ENCODE measurements at places on chromosomes 12 and 14.

DNA sequence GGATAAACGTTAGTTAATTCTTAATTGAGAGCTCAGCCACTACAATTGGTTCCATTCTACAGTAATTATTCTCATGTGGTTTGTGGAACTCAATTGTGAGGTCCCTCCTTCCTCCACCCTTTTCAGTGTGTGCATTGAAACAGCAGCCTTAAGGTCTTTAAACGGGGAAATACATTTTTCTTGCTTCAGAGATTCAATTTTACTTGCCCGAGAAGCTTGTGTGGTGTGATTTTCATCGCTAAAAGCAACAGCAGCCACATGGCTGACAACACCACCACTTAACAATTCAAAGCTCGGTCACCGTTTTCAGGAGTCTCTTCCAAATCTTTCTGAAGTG is 733 bp upstream of the PPFIBP1 start:
- H3K36me3 ChIP-seq, result no peaks in the 10 kb centered on the region
- peaks cover 34% of the 10 kb centered on the region for H3K4me1 ChIP-seq
- H3K4me3 ChIP-seq, result peak overlapping the region; percentile 95
- peak overlapping the region; percentile 85 for H3K27ac ChIP-seq

DNA sequence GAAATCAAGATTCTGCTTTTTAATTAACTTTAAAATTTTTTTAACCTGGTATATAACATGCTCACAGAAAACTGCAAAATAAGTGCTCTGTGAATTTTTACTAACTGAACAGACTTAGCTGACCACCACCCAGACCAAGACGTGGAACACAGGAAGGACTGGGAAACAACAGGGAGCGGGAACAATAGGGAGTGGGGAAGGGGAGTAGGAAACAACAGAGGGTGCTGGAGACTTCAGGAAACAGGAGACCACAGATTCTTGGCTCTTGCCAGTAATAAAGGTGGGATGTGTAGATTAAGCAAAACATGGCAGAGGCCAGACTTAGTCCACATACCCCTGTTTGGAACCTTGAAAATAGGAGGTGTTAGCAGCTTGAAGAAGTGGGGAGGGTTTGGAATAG is 51.4 kb upstream of the TMCC3 start:
- no peak for DNase-seq
- H3K27me3 ChIP-seq, result no peaks in the 10 kb centered on the region
- H3K36me3 ChIP-seq, result no peaks in the 10 kb centered on the region
- H3K4me1 ChIP-seq, result peaks cover 12% of the 10 kb centered on the region
- H3K27ac ChIP-seq, result no peak overlapping the region

DNA sequence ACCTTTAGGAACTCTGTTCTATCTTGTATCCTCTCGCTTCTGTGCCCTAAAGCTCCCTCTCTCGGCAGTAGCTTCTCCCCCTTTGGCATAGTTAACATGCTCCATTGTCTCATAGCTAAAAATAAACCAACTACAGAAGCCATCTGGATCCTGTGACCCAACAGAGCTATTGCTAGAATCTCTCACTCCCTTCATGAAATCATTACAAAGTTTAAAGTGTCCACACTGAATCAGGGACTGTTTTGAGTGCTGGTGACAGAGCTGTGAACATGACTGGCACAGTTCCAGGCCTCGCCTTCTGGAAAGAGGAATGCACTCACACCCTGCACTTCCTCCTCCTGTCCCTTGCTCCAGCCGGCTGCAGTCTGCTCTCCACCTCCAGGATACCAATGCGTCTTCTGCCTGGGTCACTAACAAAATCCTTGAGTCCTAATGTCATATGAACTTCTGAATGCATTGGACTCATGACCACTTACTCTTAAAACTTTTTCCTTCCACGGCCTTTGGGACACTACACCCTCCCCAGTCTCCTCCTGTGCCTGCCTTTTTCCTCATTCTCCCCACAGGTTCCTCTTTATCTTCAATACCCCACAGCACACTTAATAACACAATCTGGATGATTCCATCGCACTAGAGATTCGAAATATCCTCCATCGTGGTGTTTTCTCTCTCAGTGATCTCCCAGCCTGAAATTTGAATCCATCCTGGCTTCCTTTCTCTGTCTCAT is 13.2 kb downstream of the PLBD1 start:
- H3K4me3 ChIP-seq, result no peak overlapping the region
- no peaks in the 10 kb centered on the region for H3K4me1 ChIP-seq
- peak; percentile 10 for DNase-seq
- H3K36me3 ChIP-seq, result no peaks in the 10 kb centered on the region
- H3K27me3 ChIP-seq, result no peaks in the 10 kb centered on the region
- no peak overlapping the region for H3K27ac ChIP-seq

GRCh38 chr12:64931981-64932380 is 107.5 kb downstream of the TBC1D30 start:
- H3K27ac ChIP-seq, result no peak overlapping the region
- H3K27me3 ChIP-seq, result peaks cover 11% of the 10 kb centered on the region

DNA sequence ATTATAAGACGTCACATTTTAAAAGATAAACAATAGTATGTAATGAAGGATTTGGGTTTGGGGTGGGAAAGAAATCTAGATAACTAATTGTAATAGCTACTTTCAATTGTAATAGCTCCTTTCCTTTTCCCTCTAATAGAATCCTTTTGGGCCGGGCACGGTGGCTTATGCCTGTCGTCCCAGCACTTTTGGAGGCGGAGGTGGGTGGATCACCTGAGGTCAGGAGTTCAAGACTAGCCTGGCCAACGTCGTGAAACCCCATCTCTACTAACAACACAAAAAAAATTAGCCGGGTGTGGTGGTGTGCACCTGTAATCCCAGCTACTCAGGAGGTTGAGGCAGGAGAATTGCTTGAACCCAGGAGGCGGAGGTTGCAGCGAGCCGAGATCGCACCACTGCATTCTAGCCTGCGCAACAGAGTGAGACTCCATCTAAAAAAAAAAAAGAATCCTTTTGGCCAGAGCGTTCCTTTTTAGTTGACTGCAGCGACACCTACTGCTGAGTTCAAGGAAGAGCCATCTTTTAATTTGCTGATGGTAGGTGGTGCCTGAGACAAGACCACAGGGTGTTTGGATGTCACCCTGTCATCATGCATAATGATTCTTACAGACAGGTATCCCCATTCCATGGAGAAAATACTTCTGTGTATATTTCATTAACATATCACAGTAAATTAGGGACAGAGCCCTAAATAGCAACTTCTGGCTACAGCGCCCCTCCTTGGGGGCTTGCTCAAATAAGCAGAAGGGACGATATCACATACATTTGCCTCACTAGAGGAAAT is 79.5 kb downstream of the ARMH4 start:
- peak; percentile 78 for DNase-seq
- no peak overlapping the region for H3K27ac ChIP-seq
- H3K4me3 ChIP-seq, result peak overlapping the region; percentile 59
- no peaks in the 10 kb centered on the region for H3K27me3 ChIP-seq
- H3K36me3 ChIP-seq, result no peaks in the 10 kb centered on the region

DNA sequence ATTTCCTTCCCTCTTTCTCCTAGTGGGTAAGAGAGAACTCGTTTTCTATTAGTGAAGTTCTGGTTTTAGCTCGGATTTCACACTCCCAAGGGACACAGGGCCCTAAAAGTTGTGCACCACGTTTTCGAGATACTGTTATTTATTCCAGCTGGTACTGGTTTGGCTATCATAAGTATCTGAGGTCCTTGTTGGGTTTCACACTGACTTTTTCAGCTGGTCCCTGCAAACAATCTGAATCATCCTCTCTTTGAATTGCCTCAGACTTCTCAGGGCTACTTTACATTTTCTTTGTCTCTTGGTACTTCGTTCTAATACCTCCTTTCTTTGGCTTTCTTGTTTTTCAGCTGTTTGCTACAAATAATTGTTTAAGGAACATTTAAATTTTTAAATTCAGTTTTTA is 75.7 kb downstream of the SCN8A start:
- no peaks in the 10 kb centered on the region for H3K4me1 ChIP-seq
- H3K4me3 ChIP-seq, result no peak overlapping the region
- no peak for DNase-seq
- H3K27me3 ChIP-seq, result no peaks in the 10 kb centered on the region
- H3K36me3 ChIP-seq, result peaks cover 21% of the 10 kb centered on the region

- H3K27me3 ChIP-seq, result no peaks in the 10 kb centered on the region
- no peak for DNase-seq
- H3K36me3 ChIP-seq, result no peaks in the 10 kb centered on the region
- no peaks in the 10 kb centered on the region for H3K4me1 ChIP-seq
- H3K27ac ChIP-seq, result no peak overlapping the region
Observed at GRCh38 chr12:63348556-63348955, 197.6 kb upstream of the AVPR1A start.

DNA sequence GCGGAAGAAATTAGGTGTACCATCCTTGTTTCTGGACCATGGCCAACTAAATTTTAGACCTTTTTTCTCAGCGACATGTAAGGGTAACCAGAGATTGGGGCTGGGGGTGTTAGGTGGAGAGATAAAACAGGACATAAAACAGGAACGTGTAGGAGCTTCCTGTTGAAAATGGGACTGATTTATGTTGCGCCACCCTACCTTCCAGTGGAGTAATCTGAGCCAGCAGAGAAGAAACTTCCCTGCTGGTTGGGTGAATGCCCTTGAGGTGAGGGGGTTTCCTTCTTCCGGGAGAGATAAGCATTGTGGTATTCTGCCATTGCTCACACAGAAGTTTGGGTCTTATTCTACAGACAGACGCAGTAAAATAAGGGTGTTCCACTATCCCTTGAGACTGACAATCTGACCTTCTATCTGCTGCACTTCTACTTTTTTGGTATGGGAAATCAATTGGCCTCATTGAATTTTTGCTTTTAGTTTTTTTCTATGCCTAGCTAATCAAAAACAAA is 417.6 kb downstream of the PCNX1 start:
- no peak overlapping the region for H3K27ac ChIP-seq
- peaks cover 38% of the 10 kb centered on the region for H3K4me1 ChIP-seq
- no peaks in the 10 kb centered on the region for H3K27me3 ChIP-seq
- H3K36me3 ChIP-seq, result no peaks in the 10 kb centered on the region

DNA sequence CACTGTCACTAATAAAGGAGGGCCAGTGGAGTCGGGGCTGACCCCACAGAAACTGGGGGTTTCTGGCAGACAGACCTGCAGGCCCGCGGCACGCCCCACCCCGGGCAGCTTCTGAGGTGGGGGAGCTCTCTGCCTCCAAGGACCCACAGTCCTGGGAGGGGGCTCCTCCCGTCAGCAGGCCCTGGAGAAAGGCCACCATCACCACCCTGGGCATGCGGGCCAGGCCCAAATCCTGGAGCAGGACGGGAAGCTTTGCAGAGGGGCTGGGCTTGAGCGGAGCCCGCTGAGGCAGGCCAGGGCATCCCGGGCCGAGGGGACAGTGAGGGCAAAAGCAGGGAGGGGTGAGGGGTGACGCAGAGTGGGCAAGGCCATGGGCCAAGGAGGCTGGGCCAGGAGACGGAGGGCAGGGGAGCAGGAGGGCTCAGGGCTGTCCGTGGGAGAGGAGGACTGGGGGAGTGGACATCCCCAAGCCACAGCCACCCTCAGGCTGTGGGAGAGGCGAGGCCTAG is 11.1 kb upstream of the GPR132 start:
- no peak overlapping the region for H3K4me3 ChIP-seq
- no peaks in the 10 kb centered on the region for H3K27me3 ChIP-seq
- DNase-seq, result no peak
- H3K27ac ChIP-seq, result no peak overlapping the region
- H3K36me3 ChIP-seq, result no peaks in the 10 kb centered on the region
- H3K4me1 ChIP-seq, result 0 out of 2 replicates have a peak, but pooled peaks cover 4% of the 10 kb centered on the region

- peaks cover 3% of the 10 kb centered on the region for H3K4me1 ChIP-seq
- DNase-seq, result no peak
- H3K4me3 ChIP-seq, result no peak overlapping the region
- H3K27ac ChIP-seq, result no peak overlapping the region
- no peaks in the 10 kb centered on the region for H3K27me3 ChIP-seq
Observed at GRCh38 chr14:33584697-33585096, 366.2 kb downstream of the EGLN3 start.

DNA sequence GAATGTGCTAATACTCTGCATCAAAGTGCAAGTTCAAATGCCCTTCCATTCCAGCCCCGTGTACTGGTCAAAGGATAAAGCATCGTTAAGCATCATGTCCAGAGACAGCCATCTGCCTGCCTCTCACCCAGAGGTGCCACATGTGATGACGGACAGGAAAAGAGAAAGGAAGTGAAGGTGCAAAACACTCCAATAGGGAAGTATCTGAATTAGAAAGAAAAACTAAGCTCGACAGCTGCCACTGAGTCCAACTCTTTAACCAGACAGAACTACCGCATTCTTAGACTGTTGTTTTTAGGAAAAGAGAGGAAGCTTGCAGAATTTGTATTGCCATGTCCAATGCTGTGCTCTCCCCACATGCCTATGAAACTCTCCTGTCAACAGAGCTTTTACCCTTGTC is 465.0 kb upstream of the SOX5 start:
- H3K27ac ChIP-seq, result no peak overlapping the region
- no peaks in the 10 kb centered on the region for H3K27me3 ChIP-seq
- H3K4me3 ChIP-seq, result no peak overlapping the region
- H3K36me3 ChIP-seq, result no peaks in the 10 kb centered on the region
- no peak for DNase-seq

DNA sequence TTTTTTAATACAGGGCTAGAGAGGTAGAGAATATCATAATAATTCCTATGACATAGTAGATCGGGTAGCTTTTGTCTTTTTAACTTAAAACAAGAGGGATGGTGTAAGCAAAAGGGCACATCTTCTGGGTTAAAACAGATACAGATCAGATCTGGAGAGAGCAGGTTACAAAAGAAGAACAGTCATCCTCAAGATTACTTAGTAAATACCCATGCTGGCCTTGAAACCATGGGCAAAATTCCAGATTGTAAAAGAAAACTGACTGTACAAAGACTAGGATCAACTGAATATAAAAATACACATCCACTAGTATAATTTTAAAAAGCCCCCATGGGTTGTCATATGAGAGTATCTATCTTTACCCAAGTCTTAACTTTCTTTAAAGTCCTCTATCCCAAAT is 76.7 kb downstream of the MED13L start:
- H3K27ac ChIP-seq, result no peak overlapping the region
- H3K4me1 ChIP-seq, result peaks cover 54% of the 10 kb centered on the region
- H3K36me3 ChIP-seq, result no peaks in the 10 kb centered on the region
- no peak overlapping the region for H3K4me3 ChIP-seq
- no peaks in the 10 kb centered on the region for H3K27me3 ChIP-seq
- peak; percentile 82 for DNase-seq

- DNase-seq, result no peak
- H3K36me3 ChIP-seq, result no peaks in the 10 kb centered on the region
- H3K4me3 ChIP-seq, result no peak overlapping the region
Observed at GRCh38 chr14:99551034-99551922, 52.7 kb downstream of the CCDC85C start.
